ENCODE measurements at places on chromosomes 12 and 14. TPM values are rescaled to one million over a fixed set of nuclear protein-coding genes. Genes with fewer than 3 reads are reported as not detected.

DNA sequence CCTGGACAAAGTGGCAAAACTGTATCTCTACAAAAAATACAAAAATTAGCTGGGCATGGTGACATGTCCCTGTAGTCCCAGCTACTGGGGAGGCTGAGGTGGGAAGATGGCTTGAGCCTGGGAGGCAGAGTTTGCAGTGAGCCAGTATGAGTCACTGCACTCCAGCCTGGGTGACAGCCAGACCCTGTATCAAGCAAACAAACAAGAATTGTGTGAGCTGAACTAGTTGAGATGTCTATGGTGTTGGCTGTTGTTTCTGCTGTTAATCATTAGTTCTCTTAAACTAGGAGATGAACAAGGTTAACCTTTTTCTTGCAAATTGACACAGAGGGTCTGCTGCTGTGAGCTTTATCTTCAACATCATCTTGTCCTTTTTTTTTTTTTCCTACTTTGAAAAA is 23.6 kb downstream of the RASSF3 start:
- H3K4me1 ChIP-seq = no peaks in the 10 kb centered on the region
- H3K36me3 ChIP-seq = no peaks in the 10 kb centered on the region
- H3K27ac ChIP-seq = no peak overlapping the region

- no peak overlapping the region for H3K27ac ChIP-seq
- H3K36me3 ChIP-seq = no peaks in the 10 kb centered on the region
- DNase-seq = no peak
- no peaks in the 10 kb centered on the region for H3K4me1 ChIP-seq
- H3K27me3 ChIP-seq = no peaks in the 10 kb centered on the region
These were observed 44.8 kb upstream of the ACSM4 start for GRCh38 chr12:7259060-7259459.

GRCh38 chr14:23377198-23377550 is 328 bp downstream of the CMTM5 start:
- H3K36me3 ChIP-seq = no peaks in the 10 kb centered on the region
- H3K27me3 ChIP-seq = no peaks in the 10 kb centered on the region
- no peaks in the 10 kb centered on the region for H3K4me1 ChIP-seq
- DNase-seq = no peak
- H3K4me3 ChIP-seq = no peak overlapping the region
- no peak overlapping the region for H3K27ac ChIP-seq

DNA sequence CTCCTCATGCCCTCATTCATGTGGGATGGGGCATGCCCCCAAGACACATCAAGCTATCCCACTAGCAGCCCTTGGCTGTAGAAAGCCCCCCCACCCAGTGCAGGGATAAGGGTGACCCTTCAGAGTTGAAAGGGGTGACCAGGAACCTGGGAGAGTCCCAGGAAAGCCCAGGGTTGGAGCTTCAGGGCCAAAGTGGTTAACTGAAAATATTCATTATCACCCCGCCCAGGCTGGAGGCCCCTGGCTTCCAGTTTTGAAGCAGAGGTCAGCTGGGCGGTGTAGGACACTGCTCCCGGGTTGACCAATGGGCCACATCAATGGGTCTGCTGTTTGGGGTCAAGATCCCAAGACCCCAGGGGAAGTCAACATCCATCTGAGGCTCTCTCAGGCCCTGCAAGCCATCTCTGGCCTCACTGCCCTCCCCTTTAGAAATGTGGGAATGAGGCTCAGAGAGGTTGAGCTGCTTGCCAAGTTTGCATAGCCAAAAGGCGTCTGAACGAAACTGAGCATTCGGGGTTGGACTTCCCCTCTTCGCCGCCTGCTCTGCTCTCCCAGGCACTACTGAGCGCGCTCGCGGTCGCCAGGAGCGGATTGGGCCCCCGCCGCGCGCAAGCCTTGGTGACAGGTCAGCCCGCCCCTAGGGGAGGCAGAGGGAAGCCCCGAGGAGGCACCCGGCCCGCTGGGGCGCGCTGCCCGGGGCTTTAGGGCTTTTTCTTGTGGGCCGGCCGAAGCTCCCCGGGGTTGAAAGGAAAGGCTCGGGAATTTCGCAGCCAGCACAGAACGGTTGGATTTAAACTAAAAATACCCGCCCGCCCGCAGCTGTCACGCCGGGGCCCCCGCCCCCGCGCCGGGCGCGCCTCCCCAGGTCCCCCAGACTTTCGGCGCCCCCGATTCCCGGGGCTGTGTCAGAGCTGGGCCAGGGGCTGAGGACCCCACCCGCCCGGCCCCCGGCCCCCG is 576 bp downstream of the SYNE3 start:
- H3K27ac ChIP-seq = peak overlapping the region; percentile 66
- H3K4me1 ChIP-seq = peaks cover 4% of the 10 kb centered on the region
- H3K27me3 ChIP-seq = no peaks in the 10 kb centered on the region
- no peaks in the 10 kb centered on the region for H3K36me3 ChIP-seq
- DNase-seq = no peak

GRCh38 chr12:91990525-91990924 is 155.1 kb downstream of the BTG1 start:
- no peaks in the 10 kb centered on the region for H3K36me3 ChIP-seq
- no peak for DNase-seq
- H3K4me1 ChIP-seq = no peaks in the 10 kb centered on the region
- no peak overlapping the region for H3K27ac ChIP-seq
- H3K4me3 ChIP-seq = no peak overlapping the region

DNA sequence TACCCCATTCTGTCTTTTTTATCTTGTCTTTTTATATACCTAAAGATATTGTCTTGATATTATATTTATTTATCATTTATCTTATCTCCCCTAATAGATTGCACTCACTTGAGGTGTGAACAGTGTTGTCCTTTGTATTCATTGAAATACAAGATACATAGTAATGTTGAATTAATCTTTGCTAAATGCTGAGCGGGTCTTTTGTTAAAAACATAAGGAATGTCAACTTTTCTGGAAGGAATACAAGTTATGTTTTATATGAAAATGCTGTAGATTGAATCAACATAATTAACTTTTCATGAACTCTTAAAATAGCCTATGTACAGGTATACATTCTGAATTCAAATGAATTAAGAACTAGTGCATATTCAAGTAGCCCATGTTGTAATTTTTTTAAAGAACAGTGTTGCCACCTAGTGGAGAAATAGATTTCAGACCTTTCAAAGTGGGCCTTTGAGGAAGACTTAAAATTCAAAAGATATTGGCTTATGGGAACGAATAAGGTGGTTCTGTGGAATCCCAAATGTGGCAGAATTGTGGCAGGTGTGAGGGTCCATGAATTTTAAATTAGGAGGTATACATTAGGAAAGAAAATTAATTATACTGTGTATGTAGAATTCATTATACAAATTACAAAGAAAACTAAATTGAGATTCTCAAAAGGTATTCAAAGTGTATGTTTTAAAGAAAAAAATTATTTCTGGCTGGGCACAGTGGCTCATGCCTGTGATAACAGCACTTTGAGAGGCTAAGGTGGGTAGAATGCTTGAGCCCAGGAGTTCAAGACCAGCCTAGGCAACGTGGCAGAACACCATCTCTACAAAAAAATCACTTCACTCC is 19.1 kb downstream of the BBOF1 start:
- H3K27ac ChIP-seq = no peak overlapping the region
- no peaks in the 10 kb centered on the region for H3K36me3 ChIP-seq
- H3K4me1 ChIP-seq = no peaks in the 10 kb centered on the region
- DNase-seq = no peak
- H3K4me3 ChIP-seq = no peak overlapping the region

GRCh38 chr12:127723251-127723650 is 543.7 kb upstream of the TMEM132C start:
- H3K4me3 ChIP-seq = no peak overlapping the region
- H3K27ac ChIP-seq = no peak overlapping the region
- H3K36me3 ChIP-seq = no peaks in the 10 kb centered on the region

- H3K4me1 ChIP-seq = peaks cover 1% of the 10 kb centered on the region
- no peaks in the 10 kb centered on the region for H3K27me3 ChIP-seq
- DNase-seq = peak; percentile 61
- H3K4me3 ChIP-seq = no peak overlapping the region
These were observed 8.7 kb downstream of the SAV1 start for GRCh38 chr14:50659327-50659974.

DNA sequence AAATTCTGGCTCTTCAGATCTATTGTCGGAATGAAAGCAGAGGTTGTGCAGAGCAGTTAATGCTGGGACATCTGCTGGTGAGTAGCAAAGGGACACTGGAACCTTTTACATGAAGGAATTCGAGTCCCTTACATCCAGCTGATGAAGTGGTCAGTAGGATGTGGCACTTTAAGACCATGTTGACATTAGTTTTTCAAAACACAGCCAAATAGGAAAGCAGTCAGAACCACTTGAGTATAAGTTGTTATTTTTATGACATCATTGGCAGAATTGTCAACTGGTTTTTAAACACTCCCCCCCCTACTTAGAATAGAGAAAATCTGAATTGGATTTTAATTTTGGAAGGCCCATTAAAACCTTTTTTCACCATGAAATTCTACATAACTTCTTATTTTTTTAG is 46.8 kb upstream of the AMN start:
- DNase-seq = no peak
- H3K27me3 ChIP-seq = no peaks in the 10 kb centered on the region
- no peak overlapping the region for H3K27ac ChIP-seq
- no peaks in the 10 kb centered on the region for H3K36me3 ChIP-seq
- H3K4me1 ChIP-seq = no peaks in the 10 kb centered on the region

GRCh38 chr12:57539-57938 is 9.0 kb upstream of the IQSEC3 start:
- no peaks in the 10 kb centered on the region for H3K4me1 ChIP-seq
- H3K27ac ChIP-seq = no peak overlapping the region
- no peaks in the 10 kb centered on the region for H3K36me3 ChIP-seq
- no peaks in the 10 kb centered on the region for H3K27me3 ChIP-seq
- no peak overlapping the region for H3K4me3 ChIP-seq

DNA sequence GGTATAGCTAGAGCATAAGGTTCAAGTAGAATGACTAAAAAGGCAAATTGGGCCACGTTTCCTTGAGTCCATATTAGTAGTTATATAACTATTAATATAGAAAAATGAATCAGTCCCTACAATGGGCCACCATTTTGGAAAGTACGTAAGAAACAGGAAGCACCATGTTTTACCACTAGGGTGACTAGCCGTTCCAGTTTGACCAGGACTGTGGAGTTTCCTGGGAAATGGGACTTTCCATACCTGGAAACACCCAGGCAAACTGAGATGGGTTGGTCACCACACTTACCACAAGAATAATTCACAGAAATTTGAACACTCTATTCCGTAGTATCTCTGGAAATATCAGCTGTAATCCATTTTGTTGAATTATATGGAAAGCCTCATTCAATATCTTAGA is 2.1 kb upstream of the MAGOHB start:
- no peaks in the 10 kb centered on the region for H3K4me1 ChIP-seq
- H3K4me3 ChIP-seq = no peak overlapping the region
- no peak for DNase-seq
- H3K27ac ChIP-seq = peak overlapping the region; percentile 68
- no peaks in the 10 kb centered on the region for H3K27me3 ChIP-seq

- H3K4me3 ChIP-seq = no peak overlapping the region
- DNase-seq = peak; percentile 13
- H3K27me3 ChIP-seq = no peaks in the 10 kb centered on the region
- no peaks in the 10 kb centered on the region for H3K4me1 ChIP-seq
These were observed 152.1 kb upstream of the EEA1 start for GRCh38 chr12:93080994-93081809.

C12orf54 gene
- 6.0 TPM for total RNA-seq

ZNF641 gene
- total RNA-seq = 39.7 TPM

- DNase-seq = no peak
- no peak overlapping the region for H3K27ac ChIP-seq
- no peaks in the 10 kb centered on the region for H3K4me1 ChIP-seq
- H3K36me3 ChIP-seq = no peaks in the 10 kb centered on the region
- H3K4me3 ChIP-seq = no peak overlapping the region
These were observed 89.1 kb downstream of the MIA2 start for GRCh38 chr14:39322807-39323206.

ZDHHC22 gene
- total RNA-seq = not detected

GRCh38 chr14:51938137-51938536 is 51.2 kb upstream of the RTRAF start:
- DNase-seq = no peak
- no peaks in the 10 kb centered on the region for H3K36me3 ChIP-seq
- no peaks in the 10 kb centered on the region for H3K27me3 ChIP-seq
- H3K27ac ChIP-seq = no peak overlapping the region

FOXG1 gene
- total RNA-seq = not detected

RNASE13 gene
- total RNA-seq = not detected

DNA sequence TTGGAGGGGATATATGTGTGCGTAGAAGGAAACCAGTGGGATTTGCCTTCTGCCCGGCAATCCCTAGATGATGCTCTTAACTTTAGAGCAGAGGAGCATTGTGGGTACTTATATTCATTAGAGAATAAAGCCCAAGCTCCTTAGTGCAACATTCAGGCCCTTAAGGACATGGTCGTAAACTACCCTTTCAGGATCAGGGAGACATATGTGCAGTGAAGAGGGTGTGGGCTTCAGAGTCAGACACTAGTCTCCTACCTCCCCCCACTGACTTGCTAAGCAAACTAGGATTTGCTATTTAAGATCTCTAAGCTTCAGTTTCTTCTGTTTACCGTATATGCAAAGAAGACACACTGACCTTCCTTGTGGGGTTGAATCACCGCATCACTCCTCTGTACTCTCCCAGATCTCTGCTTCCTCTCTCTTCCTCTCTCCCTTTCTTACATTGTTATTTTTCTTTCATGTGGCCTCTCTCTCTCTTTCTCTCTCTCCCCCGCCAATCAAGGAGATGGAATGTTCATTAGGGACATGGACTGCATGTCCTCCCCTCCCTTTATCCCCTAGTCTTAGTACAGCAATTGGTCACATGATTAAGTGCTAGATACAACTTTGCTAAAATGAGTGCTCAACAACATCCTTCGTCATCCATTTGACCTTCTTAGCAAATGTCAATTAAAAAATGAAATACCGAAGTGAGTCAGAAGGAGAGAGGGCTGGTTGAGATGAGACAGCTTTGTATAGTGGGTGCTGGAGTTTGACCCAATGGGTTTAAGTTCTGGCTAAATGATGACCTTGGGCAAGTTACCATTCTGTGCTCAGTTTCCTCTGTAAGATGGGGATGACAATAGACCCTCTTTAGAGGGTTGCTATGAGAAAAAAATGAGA is 91.7 kb downstream of the TMX1 start:
- no peak overlapping the region for H3K27ac ChIP-seq
- H3K36me3 ChIP-seq = no peaks in the 10 kb centered on the region
- no peaks in the 10 kb centered on the region for H3K4me1 ChIP-seq

GRCh38 chr12:57744194-57744776 is 554 bp upstream of the TSPAN31 start:
- peak overlapping the region; percentile 75 for H3K4me3 ChIP-seq
- peak overlapping the region; percentile 94 for H3K27ac ChIP-seq
- H3K4me1 ChIP-seq = no peaks in the 10 kb centered on the region
- no peaks in the 10 kb centered on the region for H3K36me3 ChIP-seq
- DNase-seq = peak; percentile 42
- H3K27me3 ChIP-seq = peaks cover 2% of the 10 kb centered on the region

GRCh38 chr12:65803251-65803650 is 21.0 kb upstream of the HMGA2 start:
- H3K27me3 ChIP-seq = no peaks in the 10 kb centered on the region
- H3K27ac ChIP-seq = no peak overlapping the region
- DNase-seq = no peak
- no peak overlapping the region for H3K4me3 ChIP-seq
- H3K4me1 ChIP-seq = no peaks in the 10 kb centered on the region
- H3K36me3 ChIP-seq = no peaks in the 10 kb centered on the region

GRCh38 chr14:104119119-104119487 is 19.3 kb upstream of the KIF26A start:
- DNase-seq = no peak
- H3K27ac ChIP-seq = no peak overlapping the region
- no peak overlapping the region for H3K4me3 ChIP-seq
- no peaks in the 10 kb centered on the region for H3K36me3 ChIP-seq
- peaks cover 2% of the 10 kb centered on the region for H3K27me3 ChIP-seq

GRCh38 chr12:22709292-22709691 is 84.3 kb downstream of the ETNK1 start:
- no peak overlapping the region for H3K4me3 ChIP-seq
- H3K27ac ChIP-seq = no peak overlapping the region

All from prostate gland (tissue), 2 donors.